ENCODE measurements at places on chromosomes 3 and 15.

- no peak for DNase-seq
These were observed 193.8 kb upstream of the TLE3 start for GRCh38 chr15:70291305-70292075.

- no peak for DNase-seq
These were observed 483.2 kb upstream of the TGFBR2 start for GRCh38 chr3:30123224-30123623.

- peak; percentile 61 for DNase-seq
These were observed 52.6 kb upstream of the ADGRG7 start for GRCh38 chr3:100556673-100557310.

DNA sequence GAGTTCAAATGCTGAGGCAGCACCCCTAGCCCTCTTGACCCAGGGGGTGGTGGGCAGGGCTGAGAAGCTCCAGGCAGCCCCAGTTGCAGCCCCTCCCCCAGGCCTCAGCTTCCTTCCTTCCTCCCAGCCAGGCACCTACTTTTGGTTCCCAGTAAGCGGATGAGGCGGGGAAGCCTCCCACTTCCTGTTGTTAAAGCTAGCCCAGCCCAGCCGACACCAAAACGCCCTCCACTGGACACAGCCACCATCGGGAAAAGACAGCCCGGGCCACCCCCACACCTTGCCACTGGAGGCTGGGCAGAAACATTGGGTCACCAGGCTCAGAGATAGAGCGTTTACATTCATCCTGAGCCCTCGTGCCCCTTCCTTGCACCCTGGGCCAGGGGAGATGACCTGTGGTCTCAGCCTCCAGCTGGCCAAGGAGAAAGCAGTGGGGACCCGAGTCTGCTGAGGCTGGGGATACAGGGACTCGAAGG is 3.5 kb downstream of the DUSP7 start:
- DNase-seq = peak; percentile 75

DNA sequence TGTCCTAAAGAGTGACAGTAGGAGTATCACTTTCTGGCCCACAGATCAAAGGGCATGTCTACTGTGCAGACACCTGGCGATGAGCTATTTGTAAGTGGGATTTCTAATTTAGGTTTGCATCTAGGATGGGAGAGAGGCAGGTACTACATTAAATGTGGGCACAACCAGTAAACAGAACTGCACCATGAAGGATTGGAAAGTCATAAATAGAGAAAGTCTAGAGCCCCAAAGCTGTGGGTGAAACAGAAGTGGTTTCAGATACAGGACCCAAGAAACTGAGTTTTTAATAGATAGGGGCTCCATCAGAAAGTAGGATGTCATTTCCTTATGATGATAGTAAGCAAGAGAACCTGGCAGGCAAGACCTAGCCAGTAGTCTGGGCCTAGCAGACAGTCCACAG is 35.2 kb upstream of the SPPL2A start:
- no peak for DNase-seq

DNA sequence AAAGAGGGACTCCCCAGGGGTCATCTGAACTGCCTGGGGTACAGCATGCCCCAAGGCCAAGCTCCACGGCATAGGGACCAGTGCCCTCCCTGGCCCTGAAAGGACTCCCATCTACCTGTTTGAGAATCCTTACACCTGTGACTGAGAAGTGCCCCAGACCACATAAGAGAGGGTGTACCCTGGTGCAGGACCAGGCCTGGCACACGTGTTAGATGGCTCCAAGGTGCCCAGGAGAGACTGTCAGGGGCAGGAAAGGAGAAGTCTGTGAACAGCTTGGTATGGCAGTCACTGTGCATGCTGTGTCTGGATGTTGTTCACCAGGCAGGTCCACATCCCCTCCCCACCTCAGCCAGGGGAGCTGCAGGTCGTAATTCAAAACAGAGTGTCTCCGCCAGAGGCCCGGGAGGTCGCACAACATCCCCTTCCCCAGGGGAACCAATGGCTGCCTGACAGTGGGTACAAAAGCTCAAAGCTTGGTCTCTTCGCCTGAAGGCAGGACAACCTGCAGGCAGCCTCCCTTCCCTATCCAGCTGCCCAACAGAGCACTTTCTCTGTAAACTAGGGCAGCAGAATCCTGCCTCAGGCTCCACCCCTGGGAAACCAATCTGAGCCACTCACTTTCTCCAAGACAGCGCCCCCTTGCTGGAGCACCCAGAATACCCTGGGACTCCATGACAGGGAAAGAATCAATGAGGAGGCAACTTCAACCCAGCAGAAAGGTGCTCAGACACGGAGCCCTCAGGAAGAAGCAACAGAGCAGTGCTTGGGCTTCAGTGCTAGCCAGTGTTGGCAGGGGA is 3.9 kb downstream of the NUP210 start:
- no peak for DNase-seq

DNA sequence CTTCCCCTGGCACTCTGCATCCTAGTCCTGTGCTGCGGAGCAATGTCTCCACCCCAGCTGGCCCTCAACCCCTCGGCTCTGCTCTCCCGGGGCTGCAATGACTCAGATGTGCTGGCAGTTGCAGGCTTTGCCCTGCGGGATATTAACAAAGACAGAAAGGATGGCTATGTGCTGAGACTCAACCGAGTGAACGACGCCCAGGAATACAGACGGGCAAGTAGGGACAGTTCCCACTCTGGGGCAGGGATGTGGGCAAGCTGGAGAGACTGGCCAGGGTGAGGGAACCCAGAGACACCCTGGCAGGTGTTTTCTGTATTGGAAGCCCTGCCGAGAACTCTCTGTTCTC is 247 bp downstream of the FETUB start:
- DNase-seq = peak; percentile 24

DNA sequence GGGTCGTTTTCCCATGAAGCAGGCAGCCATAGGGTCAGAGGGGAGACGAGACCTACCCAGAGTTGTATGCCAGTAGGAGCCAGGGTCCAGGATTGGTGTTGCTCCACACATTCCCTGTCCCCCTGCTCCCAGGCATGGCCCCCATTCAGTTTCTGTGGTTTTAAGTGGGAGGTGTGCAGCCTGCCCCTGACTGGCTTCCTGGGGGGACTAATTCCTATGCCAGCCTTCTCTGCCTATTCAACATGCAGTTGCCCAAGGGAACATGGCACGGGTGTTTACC is 126.3 kb downstream of the EEFSEC start:
- DNase-seq = no peak

DNA sequence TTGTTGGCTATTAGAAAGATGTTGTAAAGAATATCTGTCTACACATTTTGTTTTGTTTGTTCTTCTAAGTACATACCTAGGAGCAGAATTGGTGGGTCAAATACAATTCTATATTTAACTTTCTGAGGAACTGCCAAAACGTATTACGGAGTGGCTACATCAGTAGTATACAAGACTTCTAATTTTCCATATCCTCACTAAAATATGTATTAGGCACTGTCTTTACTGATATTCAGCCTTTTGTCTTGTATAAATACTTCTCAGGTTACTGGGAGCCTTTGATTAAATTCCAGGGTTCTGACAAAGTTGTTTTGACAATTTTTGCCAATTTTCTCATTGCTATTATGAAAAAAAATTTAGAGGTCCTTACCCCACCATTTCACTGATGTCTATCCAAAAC is 146.7 kb downstream of the NR2E3 start:
- DNase-seq = no peak

- no peak for DNase-seq
These were observed 45.4 kb upstream of the PARL start for GRCh38 chr3:183930086-183930485.

All from brain microvascular endothelial cell (primary cell).